ENCODE measurements at places on chromosomes 3 and 15. TPM values are rescaled to one million over a fixed set of nuclear protein-coding genes. Genes with fewer than 3 reads are reported as not detected.

The WDR72 gene
- total RNA-seq, result 3.7 TPM

DNA sequence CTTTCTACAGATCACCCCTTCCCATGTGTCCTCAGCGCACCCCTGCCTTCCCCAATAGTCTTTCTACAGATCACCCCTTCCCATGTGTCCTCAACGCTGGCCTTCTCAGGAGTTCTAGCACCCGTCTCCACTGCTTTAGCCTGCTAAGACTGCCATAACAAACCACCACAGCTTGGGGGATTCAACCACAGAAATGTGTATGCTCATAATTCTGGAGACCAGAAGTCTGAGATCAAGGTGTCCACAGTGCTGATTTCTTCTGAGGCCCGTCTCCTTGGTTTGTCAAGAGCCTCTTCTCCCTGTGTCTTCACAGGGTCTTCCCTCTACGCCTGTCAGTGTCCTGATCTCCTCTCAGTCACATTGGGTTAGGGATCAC is 68.1 kb upstream of the CGNL1 start:
- H3K4me3 ChIP-seq, result no peak overlapping the region
- H3K27me3 ChIP-seq, result no peaks in the 10 kb centered on the region
- no peaks in the 10 kb centered on the region for H3K36me3 ChIP-seq
- peaks cover 8% of the 10 kb centered on the region for H3K4me1 ChIP-seq

The PATL2 gene
- total RNA-seq, result 3.8 TPM

DNA sequence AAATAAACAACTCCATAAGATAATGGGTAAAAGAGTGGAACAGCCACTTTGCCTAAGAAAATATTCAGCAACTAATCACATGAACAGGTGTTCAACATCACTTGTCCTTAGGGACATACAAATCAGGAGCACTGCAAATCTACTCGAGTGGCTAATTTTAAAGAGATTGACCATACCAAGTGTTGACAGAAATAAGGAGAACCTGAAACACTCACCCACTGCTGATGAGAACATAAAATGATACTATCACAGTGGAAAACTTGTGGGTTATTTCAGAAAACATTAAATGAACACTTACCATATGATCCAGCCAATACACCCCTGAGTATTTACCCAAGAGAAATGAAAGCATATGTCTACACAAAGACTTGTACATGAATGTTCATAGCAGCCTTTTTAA is 70.5 kb downstream of the GABRB3 start:
- no peak overlapping the region for H3K27ac ChIP-seq
- no peaks in the 10 kb centered on the region for H3K4me1 ChIP-seq
- no peak overlapping the region for H3K4me3 ChIP-seq
- peaks cover 5% of the 10 kb centered on the region for H3K36me3 ChIP-seq
- no peak for DNase-seq

GRCh38 chr15:75673426-75674235 is 25.9 kb downstream of the SNX33 start:
- no peak for DNase-seq
- H3K36me3 ChIP-seq, result no peaks in the 10 kb centered on the region
- no peak overlapping the region for H3K4me3 ChIP-seq
- peak overlapping the region; percentile 83 for H3K27ac ChIP-seq
- peaks cover 36% of the 10 kb centered on the region for H3K4me1 ChIP-seq
- no peaks in the 10 kb centered on the region for H3K27me3 ChIP-seq

- no peak for DNase-seq
- H3K27ac ChIP-seq, result no peak overlapping the region
- H3K4me1 ChIP-seq, result no peaks in the 10 kb centered on the region
- no peaks in the 10 kb centered on the region for H3K36me3 ChIP-seq
Measured at GRCh38 chr15:31367021-31367729, 40.5 kb downstream of the KLF13 start.

DNA sequence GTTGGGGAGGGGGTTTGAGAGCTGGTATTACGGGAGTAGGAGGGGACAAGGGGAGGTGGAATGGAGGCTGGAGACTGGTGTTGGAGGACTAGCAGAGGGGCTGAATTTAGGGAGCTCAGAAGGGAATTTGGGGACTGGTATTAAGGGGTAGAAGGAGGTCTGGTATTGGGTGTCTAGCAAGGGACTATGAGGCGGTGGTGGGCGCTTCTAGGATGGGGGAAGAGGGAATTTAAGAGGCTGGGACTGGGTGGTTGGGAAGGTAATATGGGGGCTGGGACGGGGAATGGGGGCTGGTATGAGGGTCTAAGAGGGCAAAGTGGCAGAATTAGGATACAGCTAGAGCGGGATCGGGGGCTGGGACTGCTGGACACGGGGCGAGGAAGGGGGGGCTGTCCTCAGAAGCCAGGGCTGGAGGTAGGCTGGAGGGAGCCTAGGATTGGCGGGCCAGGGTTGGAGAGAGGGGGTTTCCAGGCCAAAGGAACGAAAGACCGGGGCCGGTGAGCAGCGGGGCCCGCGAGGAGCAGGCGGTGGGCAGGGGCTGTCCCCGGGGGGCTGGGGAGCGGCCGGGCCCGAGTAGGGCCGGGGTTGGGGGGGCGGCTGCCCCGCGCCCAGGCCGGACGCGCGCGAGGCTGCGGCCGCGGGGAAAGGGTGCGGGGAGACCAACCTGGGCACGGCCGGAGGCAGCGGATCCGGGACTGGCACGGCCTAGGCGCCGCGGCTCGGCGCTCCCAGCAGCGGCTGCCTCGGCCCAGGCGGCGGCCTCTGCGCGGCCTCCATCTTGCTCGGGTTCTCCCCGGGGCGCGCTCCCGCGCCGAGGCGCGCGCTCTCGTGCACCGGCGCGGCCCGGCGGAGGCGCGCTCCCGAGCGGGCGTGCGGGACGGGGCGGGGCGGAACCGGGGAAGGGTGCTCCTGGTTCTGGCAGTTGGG is at the start of gene LHFPL4:
Gene LHFPL4, minus strand, starts transcription at position 802 of the 927 bp plus-strand sequence. CDS start 1,143 bp downstream, outside the sequence.
- no peaks in the 10 kb centered on the region for H3K4me1 ChIP-seq
- no peak within 1 kb of the TSS for H3K27ac ChIP-seq
- no peak within 1 kb of the TSS for H3K4me3 ChIP-seq
- H3K27me3 ChIP-seq, result peaks cover 63% of the 10 kb centered on the region

The PP2D1 gene
- not detected for total RNA-seq
